Adipocyte (in vitro differentiated cells): ENCODE measurements at places on chromosomes 4 and X.

- peak; percentile 29 for DNase-seq
These were observed 45.0 kb downstream of the CPLX1 start for GRCh38 chr4:780716-781492.

DNA sequence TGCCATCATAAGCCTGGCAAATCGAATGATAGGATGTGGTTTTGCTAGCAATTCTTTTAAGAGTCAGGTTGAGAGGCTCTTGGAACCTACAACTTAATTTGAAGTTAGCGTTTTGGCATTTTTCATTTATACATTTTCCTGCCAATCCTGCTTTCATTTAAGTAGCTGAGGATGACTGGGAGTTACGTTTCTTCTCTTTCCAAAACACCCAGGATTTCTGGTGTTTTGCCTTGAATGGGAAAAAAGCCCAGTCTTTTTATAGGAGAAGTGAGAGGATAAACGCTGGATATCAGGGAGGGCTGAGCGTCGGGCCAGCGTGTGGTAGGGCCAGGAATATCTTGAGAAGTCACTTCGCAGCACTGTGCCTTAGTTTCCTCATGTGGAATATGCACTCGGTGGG is 174.2 kb upstream of the HAND2 start:
- DNase-seq = no peak

DNA sequence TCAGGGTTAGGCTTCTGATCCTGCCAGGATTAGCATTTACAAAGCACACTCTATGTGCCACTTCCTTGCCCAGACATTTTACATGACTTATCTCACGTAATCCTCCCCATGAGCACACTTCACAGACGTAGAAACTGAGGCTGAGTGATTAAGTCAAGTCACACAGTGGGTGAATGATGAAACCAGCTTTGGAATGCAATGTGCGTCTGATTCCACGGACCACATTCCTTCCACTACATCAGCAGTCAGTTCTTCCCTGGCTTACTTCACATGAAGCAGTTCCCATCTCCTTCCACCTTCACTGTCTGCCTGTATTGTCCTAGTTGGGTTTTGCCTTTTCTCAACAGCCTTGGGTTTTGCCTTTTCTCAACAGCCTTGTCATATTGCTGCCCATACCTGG is 134.3 kb upstream of the PPARGC1A start:
- DNase-seq = peak; percentile 2

- no peak for DNase-seq
These were observed 2.6 kb upstream of the KIAA0232 start for GRCh38 chr4:6779667-6780565.

- DNase-seq = peak; percentile 49
These were observed 130.0 kb downstream of the SOWAHB start for GRCh38 chr4:76767983-76768382.

GRCh38 chrX:45323387-45323786 is 122.7 kb upstream of the DIPK2B start:
- DNase-seq = no peak

GRCh38 chrX:153969904-153970356 is 1.7 kb downstream of the HCFC1 start:
- peak; percentile 52 for DNase-seq

DNA sequence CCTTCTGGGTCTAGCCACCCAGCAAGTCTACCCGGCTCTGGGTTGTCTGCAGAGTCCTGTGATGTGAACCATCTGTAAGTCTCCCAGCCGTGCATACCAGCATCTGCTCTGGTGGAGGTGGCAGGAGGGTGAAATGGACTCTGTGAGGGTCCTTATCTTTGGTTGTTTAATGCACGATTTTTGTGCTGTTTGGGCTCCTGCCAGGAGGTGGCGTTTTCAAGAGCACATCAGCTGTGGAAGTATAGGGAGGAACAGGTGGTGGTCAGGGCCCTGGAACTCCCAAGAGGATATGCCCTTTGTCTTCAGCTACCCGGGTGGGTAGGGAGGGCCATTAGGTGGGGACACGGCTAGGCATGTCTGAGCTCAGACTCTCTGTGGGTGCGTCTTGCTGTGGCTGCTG is 66.5 kb upstream of the ZFP42 start:
- no peak for DNase-seq
